ENCODE measurements at places on chromosomes 2 and 18.

- no peak for DNase-seq
These were observed 31.6 kb upstream of the MREG start for GRCh38 chr2:216044883-216045486.

- DNase-seq, result no peak
These were observed 7.6 kb downstream of the CNDP1 start for GRCh38 chr18:74541703-74542555.

DNA sequence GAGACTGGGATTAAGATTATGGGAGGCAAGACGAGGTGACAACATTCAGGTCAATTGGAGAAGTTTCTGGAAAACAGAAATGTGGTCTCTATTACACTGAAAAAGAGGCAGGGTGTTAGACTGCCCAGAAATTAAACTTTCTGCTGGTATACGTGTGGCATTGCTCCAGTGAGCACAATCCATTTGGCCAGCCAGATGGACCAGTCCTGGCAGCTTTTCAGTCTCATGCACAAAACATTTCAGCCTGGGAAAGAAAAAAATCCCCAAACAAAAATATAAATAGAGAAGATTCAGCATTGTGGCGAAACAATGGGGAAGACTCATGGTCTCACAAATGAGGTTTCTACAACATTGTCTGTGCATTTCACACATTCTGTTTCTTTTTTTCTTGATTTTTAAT lies 113.9 kb downstream of the HNMT start:
- no peak for DNase-seq

DNA sequence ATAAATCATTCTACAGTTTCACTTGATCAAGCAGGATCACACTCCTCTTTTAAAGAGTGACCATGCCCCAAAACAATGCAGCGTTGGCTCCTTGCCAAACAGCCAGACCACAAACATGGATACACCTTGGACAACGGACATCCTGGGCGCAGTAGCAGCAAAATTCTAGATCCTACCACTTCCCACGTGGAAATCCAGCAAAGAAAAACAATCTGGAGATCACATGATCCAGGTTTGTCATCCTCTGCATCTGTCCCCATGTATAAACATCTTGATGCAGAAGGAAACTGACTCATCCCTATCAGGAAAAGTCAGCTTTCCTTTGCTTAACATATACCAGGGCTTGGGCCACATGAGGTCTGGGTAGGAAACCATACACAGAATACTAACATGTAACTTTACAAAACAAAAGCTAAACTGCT lies 53.1 kb downstream of the ZNF521 start:
- no peak for DNase-seq

GRCh38 chr18:72544092-72544886 lies at the start of gene CBLN2:
Gene CBLN2, minus strand, starts transcription at chr18:72544342. Its CDS starts 2,182 bp downstream, at chr18:72542160.
- DNase-seq, result peak; percentile 28

DNA sequence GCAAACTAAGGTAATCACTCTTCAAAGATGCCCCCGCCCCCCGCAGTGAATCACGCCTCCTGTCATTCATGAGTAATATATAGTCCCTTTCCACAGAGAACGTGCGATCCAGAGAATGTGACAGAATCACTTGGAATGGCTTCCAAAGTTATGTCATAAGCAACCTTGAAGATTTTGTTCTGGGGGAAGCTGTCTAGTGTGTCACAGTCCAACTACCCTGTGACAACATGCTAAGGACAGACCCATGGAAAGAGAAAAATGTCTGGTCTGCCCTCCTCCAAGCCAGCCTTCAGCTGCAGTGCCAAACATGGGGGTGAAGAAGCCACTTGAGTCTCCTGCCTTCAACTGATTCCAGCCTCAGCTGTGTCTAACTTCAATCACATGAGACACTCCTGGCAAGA lies 259.1 kb downstream of the SS18 start:
- no peak for DNase-seq

GRCh38 chr2:112712903-112713584 lies 7.8 kb upstream of the NT5DC4 start:
- no peak for DNase-seq

DNA sequence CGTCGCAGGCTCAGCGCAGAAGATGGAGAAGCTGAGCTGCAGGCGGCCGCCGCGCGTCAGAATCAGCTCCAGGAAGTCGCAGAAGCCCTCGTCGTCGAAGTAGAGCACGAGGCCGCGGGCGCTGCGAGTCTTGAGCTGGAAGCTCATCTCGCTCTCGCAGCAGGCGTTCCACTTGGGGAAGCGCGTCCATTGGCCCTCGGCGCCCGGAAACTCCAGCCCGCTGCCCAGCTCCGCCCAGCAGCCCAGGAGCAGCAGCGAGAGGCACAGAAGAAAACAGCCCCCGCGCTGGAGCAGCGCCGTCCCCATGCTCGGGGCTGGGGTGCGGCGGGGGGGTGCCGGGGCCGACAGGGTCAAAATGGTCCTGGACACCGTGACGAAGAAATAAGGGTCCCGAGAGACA lies 4.0 kb downstream of the NRXN1 start:
- DNase-seq, result no peak

DNA sequence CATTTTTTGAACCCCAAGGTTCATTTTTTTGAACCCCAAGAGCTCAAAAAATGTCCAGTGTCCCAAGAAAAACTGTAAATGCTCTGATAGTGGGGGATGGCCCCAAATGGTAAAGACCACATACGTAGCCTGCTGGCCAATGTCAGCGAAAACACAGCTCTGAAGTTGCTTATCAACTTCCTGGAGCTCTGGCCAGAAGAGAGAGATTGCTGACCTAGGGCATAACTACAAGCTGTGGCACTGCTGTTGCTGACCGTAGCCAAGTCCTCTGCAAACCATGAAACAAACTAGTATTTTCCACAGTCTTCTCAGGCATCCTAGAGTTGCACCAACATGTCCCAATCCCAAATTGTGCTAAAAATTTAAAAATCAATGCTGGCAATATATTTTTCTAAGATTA lies 50.9 kb downstream of the REEP1 start:
- no peak for DNase-seq

DNA sequence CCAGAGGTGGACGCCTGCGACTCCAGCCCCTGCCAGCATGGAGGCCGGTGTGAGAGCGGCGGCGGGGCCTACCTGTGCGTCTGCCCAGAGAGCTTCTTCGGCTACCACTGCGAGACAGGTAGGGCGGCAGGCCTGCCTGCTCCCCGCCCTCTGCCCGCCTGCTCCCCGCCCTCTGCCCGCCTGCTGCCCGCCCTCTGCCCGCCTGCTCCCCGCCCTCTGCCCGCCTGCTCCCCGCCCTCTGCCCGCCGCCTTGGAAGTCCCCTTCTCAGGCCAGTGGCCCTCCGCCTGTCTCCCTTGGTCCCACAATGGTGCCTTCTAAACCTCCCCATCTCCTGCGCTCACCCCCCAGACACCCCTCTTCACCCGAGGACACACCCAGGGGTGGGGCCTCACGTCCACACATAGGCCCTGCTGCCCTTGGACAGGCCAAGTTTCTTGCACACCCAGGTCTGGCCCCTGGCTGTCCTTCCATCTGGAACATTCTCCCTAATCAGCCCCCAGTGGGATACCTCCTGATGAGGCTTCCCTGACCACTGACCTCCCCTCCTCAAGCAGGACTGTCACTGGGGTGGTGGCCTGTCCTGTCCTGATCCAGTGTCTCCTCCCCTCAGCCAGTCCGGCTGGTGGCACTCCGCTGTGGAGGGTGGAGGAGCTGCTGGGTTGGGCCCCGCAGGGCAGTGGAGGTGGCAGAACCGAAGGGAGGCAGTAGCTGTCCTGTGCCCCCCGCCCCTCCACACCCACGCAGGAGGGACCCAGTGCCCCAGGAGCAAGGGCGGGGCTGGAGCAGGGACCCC lies 37.9 kb downstream of the MTERF4 start:
- DNase-seq, result no peak

DNA sequence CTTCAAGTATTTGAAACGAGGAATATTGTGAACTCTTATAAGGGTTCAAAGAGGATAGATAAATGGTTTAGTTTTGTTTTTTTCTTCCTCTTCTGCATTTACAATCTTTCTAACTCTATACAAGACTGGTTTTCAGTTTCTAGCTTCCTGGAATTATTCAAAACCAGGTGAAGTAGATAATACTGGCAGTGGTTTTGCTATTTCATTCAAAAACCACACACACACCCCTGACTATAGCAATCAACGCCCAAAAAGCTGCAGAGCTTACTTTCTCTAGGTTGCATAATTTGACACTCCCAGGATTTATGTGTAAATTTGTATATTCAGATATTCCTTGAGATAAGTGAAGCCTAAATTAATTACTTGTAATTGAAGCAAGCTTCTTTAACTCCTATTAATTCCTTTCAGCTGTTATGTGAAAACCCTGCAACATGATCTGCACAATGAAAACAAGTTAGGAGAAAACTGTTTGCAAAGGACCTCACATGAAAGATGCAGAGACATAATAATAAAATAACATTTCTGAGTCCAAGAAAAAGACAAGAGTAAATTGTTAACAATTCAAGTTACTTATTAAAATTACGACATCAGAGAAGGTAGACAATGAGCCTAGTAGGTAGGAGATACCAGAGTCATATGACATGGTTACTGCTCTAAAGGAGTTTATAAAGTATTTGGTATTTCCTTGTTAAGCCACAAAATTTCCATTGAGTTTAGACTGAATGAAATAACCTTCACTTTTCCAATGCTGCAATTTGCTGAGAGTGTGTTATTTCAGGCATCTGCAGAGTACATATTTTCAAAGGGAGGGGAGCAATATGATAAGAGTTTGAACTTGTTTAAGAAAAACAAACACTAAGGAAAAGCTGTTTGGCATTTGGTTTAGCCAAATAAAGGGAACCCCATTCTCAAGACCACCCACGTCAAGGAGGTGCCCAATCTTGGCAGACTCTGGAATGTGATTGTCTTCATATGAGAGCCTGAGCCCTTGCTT lies 1.6 kb upstream of the NFE2L2 start:
- DNase-seq, result no peak

- DNase-seq, result no peak
These were observed 17.5 kb downstream of the SLC4A3 start for GRCh38 chr2:219644801-219645480.

DNA sequence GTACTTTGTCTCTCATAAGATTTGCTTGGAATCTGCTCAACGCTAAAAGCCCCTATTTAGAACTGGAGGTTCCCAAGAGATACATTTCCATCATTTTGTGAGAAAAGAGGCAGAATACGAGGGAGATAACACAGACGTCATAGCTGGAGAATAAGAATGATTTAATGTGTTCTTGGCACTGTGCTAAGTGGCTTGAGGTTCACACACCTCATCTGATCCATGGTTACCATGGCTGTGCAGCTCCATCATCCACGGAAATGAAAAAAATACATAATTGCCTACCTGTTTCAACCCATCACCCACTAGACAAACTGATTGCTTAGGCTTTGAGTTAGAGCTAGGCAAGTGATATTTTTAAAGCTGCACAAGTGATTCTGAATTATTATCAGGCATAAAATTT lies 227.6 kb downstream of the SLC8A1 start:
- DNase-seq, result no peak

DNA sequence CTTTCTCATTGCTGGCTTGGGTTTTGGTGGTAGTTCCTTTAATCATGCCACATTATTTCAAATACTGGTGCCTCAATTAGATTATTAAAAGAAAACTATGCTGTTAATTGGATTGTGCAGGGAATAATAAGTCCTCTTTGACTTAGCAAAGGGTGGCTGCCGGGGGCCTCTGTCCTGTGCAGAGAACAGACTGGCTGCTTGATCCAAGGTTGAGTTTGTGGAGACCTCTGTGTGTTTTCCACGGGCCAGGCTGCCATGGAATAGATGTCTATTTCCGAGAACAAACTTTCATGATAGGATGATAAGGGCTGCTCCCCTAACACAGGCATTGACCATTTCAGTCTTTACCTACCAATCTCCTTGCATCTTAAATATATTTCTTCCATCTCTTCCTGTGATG lies 30.4 kb upstream of the OTOS start:
- DNase-seq, result no peak

- peak; percentile 85 for DNase-seq
These were observed 101.6 kb upstream of the CERS6 start for GRCh38 chr2:168354499-168354898.

DNA sequence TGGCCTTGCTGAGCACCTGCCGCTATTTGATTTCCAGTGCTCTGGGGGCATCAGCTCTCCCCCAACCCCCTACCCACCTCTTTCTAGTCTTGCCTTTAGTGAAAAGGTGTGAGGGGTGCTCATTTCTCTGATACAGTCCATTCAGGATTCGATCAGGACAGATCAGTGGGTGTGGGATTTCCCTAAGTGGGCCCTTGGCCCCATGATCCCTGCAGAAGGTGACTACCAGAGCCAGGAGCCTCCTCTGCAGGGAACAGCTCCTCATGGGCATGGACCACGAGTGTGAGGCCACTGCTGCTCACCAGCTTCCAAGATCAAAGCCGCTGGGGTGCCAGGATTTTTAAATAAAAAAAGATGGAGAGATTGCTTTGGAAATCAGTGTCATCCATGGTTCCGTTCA lies 835.2 kb upstream of the ID2 start:
- DNase-seq, result no peak

GRCh38 chr18:52747869-52748268 lies 407.9 kb downstream of the DCC start:
- DNase-seq, result no peak

DNA sequence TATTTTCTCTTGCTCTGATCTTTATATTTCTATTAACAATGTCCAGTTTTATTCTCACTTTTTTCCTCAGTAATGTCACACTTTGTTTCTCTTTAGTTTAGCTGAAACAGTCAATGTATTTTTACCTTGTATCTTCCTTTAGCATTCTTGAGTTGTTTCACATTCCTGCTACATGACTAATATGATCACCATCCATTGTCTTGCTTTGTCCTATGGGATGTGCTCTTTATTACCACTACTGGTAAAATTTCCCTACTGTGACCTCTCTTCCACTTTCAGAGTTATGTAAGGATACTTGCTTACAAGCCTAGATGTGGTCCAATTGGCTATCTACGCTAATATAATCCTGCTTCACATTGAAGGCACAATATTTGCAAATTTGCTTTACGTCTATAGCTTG lies 457.9 kb downstream of the PIK3C3 start:
- no peak for DNase-seq

Measured in NCI-H1436 treated with DMSO at 0.1 percent for 48 hours (cell line).